ENCODE measurements at places on chromosomes 5 and 9. TPM values are rescaled to one million over a fixed set of nuclear protein-coding genes. Genes with fewer than 3 reads are reported as not detected.

DNA sequence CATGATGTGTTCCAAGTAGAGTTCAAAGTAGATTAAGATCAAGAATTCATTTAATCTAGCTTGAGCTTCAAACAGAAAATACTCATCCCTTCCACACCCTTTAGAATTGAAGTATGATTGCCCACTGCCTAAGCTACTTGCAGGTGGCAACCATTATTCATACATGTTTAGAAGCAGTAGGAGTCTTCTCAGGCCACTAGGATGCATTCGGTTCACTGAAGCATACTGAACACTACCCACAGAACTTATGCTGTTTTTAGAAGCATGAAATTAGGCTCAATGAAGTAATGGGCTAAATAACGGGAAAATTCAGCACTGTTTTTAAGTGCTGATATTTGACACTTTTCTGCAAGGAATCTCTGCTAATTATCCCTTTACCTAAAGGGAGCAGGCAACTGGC is 263.4 kb downstream of the DEPDC1B start:
- no peak for DNase-seq

DNA sequence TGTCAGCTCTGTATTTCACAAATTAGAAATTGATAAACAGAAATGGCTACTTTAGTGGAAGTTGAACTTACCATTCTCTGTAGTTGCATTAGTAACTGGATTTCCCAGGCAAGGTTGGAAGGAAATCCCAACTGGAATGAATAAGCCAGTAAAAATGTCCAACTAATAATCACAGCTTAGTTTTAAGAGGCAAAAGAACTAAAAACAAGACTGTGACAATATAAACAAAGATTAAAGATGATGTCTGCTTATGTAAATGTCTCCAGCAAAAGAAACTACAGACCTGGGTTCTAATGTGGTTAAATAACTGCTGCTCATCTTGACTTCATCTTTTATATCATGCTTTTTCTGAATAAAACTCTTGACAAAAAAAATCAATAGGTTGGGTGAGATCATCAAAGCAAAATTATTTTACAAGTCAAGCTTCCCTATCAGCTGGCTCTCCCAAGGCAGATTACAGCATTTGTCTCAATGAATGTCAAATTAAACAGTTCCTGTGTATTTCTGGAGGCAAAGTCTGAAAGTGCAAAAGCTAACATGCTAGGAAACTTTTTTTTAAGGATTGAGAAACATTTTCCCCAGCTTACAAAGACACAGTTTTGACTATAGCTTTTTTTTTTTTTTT is 62.3 kb upstream of the HMHB1 start:
- DNase-seq, result peak; percentile 23

DNA sequence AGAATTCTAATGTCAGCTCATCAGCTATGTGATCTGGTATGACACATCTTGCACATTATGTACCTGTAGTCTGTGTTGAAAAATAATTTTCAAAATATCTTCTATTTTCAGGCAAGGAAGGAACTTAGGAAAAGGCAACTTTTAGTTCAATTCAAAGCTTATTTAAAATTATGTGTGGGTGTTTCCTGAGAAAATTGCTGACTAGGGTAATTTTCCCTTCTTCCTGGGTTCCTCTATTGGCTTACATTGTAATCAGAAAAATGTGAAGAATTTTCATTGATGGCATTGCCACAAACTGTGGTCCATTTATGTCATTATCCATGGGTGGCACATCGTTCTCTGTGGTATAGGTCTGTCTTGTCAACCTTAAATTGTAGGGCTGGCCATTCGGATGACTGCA is 328.7 kb upstream of the SGCD start:
- DNase-seq, result no peak

DNA sequence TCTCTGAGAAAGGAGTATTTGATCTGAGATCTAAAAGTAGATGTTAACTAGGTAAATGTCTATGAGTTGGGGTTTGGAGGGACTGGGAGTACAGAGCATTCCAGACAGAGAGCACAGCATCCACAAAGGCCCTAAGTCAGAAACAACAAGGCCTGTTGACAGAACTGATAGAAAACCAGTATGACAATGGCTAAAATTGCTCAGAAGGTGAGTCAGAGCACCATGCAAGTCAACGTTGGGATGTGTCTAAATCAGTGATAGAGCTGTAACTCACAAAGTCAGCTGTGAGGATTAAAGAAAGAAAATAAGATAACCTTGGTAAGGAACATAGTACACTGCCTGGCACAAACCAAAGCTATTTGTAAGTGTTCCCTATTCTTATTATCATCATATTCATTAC is 124.0 kb downstream of the CETN3 start:
- DNase-seq, result no peak

DNA sequence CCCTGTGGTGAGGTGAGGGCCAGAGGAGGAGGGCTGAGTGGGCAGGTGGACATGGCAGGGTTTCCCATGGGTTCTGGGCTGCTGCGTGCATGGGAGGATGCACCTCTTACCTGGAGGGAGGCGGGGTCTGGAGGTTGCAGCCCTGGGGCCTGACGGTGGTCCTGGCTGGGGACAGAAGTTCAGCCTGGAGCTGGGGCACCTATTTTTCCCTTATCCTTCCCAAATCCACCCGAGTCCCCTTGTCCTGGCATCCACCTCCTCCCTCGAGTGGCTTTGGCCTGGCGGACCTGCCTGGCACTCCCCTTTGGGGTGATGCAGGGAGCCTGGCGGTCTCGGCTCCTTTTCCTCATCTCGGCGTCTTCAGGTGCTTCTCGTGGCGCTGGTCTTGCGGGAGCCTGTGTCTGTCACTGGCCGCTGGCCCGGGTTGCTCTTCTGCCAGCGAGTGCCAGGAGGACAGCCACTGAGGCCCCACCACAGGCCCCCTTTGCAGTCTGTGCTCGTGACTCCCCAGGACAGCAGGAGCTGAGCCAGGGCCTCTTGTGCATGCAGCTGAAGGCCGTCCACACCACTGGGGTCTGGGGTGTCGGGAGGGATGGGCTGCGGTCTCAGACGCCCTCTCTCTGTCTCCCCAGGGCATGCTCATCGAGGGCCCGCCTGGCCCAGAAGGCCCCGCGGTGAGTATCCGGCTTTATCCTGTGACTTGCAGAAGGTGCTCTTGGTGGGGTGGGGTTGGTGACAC is 96.4 kb downstream of the COL5A1 start:
- DNase-seq, result no peak

DNA sequence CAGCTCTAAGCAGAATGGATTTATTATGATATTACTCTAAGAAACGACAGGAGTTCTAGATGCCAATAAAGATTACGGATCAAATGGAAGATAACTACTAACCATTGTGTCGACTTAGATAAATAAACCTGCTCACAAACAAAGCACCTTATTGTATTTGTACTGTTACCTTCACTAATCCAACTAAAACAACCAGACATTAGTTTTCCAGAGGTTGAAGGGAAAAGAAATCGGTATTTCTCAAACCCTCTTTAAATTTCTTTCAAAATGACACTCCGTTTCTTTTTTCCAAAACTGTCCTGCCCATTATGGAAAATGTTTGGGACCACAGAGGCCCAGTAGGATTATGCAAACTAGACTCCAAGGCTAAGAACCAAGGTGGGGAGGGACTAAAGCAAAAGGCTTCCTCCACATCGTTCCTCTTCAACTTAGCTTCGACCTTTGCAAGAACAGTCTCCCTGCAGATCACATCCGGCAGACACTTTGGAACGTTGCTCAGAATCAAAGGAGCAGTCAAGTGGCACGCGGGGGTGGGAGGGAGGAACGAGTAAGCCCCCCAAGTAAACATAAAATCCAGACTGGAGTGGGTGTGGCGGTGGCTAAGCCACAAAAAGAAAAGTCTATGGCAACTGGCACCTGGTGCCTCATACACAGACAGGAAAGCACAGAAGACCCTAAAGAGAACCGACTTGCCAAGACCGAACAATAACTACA is 2.7 kb downstream of the MLLT3 start:
- no peak for DNase-seq

The TAS2R1 gene
- polyA plus RNA-seq, result 0.06 TPM

DNA sequence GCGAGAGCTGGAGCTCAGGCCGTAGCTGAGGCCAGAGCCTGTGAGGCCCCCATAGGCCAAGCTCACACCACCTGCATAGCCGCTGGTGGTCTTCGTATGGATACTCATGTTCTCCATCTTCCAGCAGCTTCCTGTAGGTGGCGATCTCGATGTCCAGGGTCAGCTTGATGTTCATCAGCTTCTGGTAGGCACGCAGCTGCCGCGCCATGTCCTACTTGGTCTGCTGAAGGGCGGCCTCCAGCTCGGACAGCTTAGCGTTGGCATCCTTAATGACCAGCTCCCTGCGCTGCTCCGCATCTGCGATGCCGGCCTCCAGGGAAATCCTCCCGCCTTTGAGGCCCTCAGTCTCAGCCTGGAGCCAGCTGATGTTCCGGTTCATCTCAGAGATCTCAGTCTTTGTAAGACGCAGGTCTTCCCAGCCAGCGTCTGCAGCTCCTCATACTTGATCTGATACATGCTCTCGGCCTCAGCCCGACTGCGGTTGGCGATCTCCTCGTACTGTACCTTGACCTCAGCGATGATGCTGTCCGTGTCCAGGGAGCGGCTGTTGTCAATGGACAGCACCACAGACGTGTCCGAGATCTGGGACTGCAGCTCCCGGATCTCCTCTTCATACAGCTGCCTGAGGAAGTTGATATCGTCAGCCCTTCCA is 172.1 kb downstream of the PPP2R2B start:
- DNase-seq, result no peak

- peak; percentile 5 for DNase-seq
Observed at GRCh38 chr9:80797831-80798688, 891.3 kb downstream of the TLE1 start.

Data from BJ (cell line).